ENCODE measurements at places on chromosomes 12 and 14. TPM values are rescaled to one million over a fixed set of nuclear protein-coding genes. Genes with fewer than 3 reads are reported as not detected.

The GALNT9 gene
- not detected for total RNA-seq

- H3K4me1 ChIP-seq, result peaks cover 14% of the 10 kb centered on the region
- no peak overlapping the region for H3K4me3 ChIP-seq
- no peak for DNase-seq
- no peak overlapping the region for H3K27ac ChIP-seq
- H3K36me3 ChIP-seq, result no peaks in the 10 kb centered on the region
Observed at GRCh38 chr14:68229423-68230100, 410.0 kb downstream of the RAD51B start.

DNA sequence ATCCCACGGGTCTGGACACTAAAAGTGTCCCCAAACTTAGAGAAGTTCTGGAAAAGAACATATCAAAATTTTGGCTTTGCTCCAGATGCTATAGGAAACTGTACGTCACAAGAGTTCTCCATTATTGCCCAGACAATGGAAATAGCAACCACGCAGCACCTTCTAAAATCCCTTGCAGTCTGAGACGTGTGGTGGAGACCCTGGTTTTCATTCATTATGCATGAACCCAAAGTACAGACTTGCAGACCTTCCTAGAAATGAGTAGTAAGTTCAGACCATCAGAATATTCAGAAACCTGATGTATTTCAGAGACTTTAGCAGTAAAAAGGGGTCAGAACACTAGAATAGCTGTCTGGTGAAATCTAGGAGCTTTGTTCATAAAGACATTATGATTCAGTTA is 50.0 kb upstream of the BCL2L14 start:
- no peaks in the 10 kb centered on the region for H3K27me3 ChIP-seq
- peaks cover 10% of the 10 kb centered on the region for H3K4me1 ChIP-seq
- no peak for DNase-seq
- H3K36me3 ChIP-seq, result no peaks in the 10 kb centered on the region
- no peak overlapping the region for H3K27ac ChIP-seq
- no peak overlapping the region for H3K4me3 ChIP-seq

DNA sequence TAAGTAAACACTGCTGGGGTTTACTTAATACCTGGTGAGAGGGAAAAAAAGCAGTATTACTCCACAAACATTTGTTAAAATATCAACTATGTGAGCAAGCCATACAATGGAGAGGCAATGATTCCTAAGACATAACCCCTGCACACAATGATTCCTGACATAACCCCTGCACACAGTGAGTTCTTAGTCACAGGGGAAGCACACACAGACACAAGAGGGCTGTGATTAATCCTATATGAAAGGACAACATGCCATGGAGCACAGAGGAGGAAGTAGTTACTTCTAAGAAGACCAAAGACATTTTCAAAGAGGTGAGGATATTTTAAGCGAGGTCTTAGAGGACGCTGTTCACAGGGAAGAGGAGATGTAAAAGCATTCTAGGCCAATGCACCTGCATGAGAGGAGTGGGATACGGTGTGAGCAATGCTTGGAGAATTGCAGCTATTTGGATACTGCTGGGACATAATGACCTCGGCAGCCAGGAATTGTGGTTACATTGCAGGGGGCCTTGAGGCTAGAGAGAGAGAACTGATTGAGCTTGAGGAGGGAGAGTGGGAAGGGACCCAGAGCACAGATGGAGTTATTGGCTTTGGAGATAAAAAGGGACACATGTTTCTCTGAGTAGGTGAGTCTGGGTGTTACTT is 211.9 kb downstream of the APAF1 start:
- peak overlapping the region; percentile 25 for H3K27ac ChIP-seq
- H3K4me1 ChIP-seq, result peaks cover 30% of the 10 kb centered on the region
- DNase-seq, result peak; percentile 44
- H3K4me3 ChIP-seq, result no peak overlapping the region

DNA sequence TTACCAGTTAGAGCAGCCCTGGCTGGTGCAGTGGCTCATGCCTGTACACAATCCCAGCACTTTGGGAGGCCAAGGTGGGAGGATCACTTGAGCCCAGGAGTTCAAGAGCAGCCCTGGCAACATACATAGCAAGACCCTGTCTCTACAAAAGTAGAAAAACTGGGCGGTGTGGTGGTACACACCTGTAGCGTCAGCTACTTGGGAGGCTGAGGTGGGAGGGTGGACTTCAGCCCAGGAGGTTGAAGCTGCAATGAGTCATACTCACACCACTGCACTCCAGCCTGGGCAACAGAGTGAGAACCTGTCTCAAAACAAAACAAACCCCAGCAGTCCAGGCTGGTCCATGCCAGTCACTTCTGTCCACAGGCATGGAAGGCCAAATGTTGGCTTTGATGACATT is 7.4 kb downstream of the COX14 start:
- H3K4me3 ChIP-seq, result no peak overlapping the region
- no peaks in the 10 kb centered on the region for H3K4me1 ChIP-seq
- no peak overlapping the region for H3K27ac ChIP-seq
- no peaks in the 10 kb centered on the region for H3K36me3 ChIP-seq

GRCh38 chr12:115102450-115102849 is 418.5 kb upstream of the TBX3 start:
- H3K27ac ChIP-seq, result no peak overlapping the region
- DNase-seq, result no peak
- H3K36me3 ChIP-seq, result no peaks in the 10 kb centered on the region
- H3K27me3 ChIP-seq, result no peaks in the 10 kb centered on the region
- no peak overlapping the region for H3K4me3 ChIP-seq

The CD27 gene
- 0.43 TPM for total RNA-seq

GRCh38 chr12:113586461-113586860 is 114.8 kb upstream of the LHX5 start:
- no peak for DNase-seq
- H3K27me3 ChIP-seq, result no peaks in the 10 kb centered on the region
- H3K36me3 ChIP-seq, result no peaks in the 10 kb centered on the region
- no peak overlapping the region for H3K27ac ChIP-seq
- H3K4me3 ChIP-seq, result no peak overlapping the region
- H3K4me1 ChIP-seq, result peaks cover 49% of the 10 kb centered on the region

DNA sequence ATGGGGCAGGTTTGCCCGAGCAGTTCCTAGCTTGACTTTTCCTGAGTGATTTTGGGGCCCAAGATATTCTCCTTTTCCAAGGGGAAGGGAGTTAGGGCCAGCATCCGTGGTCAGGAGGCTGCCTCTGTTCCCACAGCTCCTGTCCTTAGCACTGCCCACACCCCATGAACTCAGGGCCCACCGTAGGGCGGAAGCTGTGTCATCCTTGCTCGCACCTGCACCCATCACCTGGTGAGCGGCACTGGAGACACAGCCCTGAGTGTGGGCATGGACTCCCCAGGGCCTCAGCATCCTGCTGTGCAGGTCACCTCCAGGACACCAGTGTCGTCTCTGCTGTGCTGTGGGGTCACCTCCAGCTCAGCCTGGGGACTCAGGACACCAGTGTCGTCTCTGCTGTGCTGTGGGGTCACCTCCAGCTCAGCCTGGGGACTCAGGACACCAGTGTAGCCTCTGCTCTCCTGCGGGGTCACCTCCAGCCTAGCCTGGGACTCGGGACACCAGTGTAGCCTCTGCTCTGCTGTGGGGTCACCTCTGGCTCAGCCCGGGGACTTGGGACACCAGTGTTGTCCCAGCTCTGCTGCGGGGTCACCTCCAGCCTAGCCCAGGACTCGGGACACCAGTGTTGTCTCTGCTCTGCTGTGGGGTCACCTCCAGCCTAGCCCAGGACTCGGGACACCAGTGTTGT is 322.9 kb downstream of the ADGRD1 start:
- no peaks in the 10 kb centered on the region for H3K27me3 ChIP-seq
- H3K4me3 ChIP-seq, result no peak overlapping the region
- no peaks in the 10 kb centered on the region for H3K4me1 ChIP-seq

Measured in neural progenitor cell (in vitro differentiated cells).